ENCODE measurements at places on chromosomes 11 and 22.

DNA sequence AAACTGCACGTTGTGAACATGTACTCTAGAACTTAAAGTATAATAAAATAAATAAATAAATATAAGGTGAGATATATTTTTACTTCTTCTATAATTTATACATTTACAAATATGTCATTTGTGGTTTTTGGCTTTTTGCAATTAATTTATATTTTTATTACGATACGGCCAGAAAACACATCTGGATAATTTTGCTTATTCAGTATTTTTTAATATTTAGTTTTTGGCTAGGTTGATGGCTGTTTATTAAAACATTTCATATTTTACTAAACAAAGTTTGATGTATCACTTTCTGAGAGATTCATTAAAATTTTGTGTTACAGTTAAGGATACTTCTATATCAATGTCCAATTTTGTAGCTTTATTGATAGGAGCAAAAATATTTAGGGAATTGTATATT is 15.7 kb upstream of the TYR start:
- DNase-seq, result no peak

DNA sequence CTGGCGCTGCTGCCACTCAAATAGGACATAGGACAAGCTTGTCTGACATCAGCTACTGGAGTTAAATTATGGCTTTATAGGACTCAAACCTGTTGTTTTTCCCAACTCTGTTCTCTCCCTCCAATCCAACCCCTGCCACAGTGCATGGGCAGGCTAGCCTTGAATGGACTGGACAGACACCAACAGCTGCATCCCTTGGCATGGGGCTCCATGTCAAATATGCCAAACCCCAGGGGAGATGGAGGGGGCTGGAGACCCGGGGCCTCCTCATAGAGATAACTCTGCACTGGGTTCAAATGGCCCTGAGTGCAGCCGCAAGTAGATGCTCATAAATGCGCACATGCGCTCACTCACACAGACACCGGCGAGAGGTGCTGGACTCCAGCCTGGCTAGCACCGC is 28.9 kb downstream of the CD5 start:
- no peak for DNase-seq

DNA sequence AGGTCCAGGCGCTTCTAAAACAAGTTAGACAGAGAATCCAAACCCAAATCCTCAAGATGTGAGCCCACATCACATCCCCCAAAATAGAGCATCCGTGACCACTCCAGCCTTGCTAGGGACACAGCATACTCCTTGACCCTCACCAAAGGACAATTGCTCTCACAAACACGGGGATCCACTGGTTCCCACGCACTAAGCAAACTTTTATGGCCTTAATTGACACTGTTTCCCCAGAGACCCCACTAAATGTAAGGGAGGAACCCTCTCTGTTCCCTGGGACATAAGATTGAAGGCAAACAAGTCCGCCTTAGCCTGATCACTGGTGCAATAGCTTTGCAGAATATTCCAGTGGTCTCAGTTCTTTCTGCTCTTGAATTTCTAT is 20.1 kb downstream of the ZNF74 start:
- no peak for DNase-seq

DNA sequence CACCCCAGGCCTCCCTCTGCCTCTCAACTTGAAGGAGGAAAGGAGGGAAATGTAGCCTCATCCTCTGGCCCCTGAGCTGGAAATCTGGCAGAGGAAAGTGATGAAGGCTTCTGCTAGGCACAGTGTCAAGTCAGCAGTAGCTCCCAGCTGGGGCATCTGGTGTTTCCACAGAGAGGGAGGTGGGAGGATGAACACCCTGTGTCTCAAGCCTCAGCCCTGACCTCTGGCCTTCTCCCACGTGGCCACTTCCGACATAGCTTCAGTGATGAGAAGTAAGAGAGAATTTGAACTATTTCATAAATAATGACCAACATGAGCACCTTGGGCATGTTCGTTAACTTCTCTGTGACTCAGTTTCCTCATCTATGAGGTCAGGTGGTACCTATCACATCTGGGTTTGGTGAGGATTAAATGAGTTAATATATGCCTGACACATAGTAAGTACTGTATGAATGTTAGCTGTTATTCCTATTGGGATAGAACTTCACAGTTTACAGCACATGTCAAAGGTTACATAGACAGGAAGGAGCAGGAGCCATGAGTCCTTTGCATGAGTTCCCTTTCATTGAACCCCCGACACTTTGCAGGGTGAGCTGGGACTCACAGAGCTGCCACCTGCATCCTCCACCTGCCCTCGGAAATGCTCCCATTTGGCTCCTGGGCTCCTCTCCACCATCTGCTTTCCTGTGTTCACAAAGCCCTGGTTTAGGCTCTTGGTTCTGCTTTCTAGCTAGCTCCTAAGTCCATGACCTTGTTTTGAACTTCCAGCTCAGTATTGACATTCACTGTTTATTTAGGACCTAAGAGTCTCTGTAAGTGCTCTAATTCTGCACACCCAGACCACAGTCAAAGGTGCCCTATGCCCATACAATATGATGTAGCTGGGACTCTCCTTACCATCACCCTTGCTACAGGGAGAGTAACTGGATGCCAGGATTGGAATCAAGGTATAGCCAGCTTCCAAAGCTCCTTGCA is 61.7 kb downstream of the CSNK2A3 start:
- DNase-seq, result no peak

DNA sequence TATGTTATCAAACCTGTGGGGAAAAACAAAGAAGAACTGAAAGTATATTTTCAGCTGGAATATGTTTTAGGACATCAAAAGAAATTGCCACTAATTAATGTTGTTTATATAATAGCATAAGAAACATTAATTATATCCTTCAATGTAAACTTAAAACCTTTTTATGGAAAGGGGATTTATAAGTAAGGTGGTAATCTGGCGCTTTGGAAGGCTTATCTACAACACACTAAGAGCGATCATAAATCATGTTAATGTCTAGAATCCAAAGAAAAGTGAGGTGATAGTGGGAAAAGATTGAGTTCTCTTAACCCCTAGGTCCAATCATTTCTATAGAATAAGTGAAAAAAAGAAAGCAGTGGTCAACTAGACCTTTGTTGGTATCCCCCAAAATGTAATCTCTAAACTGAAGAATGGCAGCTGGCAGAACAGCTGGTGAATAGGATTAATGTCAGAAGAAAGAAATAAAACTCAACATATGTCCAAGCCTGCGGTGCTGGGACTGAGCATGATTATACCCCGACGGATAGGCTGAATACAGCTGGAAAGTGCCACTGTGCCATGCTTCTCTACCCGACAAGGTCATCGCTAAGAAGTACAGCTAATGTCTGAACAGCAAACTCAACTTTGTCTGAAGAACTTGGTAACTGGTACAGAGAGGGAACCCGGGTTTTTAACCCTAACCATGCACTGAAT is 64.0 kb downstream of the SOX6 start:
- no peak for DNase-seq

GRCh38 chr11:35102267-35102666 is 36.7 kb upstream of the CD44 start:
- DNase-seq, result no peak

DNA sequence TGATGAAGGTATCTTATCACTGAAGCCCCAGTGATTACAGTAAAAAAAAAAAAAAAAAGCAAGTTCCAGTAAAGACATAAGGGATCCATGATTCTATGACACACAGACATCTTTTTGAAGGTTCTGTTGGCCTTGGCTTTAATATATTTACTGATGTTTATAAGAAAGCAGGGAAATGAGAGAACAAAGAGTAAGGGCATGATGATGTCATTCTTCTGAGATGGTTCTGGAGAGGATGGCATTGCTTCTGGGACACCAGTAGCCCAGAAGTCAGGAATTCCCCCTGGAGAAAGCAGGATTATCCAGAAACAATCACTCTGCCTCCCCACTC is 233.6 kb downstream of the FAM76B start:
- no peak for DNase-seq
